ENCODE measurements at places on chromosomes 16 and 17. TPM values are rescaled to one million over a fixed set of nuclear protein-coding genes. Genes with fewer than 3 reads are reported as not detected.

DNA sequence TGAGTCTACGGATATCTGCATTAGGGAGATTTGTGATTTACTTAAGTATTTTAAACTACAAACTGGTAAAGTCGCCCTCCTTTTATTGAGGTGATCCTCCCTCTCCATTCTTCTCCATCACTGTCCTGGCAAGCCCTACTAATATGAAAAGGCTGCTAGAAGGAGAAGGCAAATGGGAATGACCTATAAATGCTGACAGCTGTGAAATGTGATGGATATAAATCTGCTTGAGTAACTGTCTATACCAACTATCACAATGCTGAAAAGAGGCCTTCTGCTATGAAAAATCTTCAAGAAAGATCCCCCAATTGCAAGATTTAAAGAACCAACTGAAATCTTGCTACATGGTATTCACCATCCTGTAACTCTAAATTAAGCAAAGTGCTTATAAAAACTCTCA, 15.5 kb downstream of the DNAJC7 start:
- peaks cover 62% of the 10 kb centered on the region for H3K4me1 ChIP-seq
- H3K36me3 ChIP-seq = peaks cover 27% of the 10 kb centered on the region
- DNase-seq = no peak
- peak overlapping the region; percentile 13 for H3K27ac ChIP-seq

DNA sequence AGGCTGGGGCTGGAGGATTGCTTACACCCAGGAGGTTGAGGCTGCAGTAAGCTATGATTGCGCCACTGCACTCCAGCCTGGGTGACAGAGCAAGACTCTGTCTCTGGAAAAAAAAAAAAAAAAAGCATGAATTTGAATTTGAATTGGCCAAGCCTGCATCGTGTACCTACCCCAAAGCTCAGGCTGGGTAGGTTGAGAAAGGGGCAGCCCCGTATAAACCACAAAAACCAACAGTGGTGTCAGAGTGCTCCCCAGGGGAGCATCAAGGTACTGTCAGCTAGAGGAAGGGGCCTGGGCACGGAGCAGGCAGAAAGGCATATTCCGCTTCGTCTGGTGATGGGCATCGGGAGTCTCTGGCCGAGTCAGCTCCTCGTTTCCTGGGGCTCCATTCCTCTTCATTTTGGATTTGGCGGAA, 40.9 kb downstream of the RAP1GAP2 start:
- no peaks in the 10 kb centered on the region for H3K36me3 ChIP-seq
- H3K4me1 ChIP-seq = peaks cover 8% of the 10 kb centered on the region
- H3K27ac ChIP-seq = no peak overlapping the region
- no peak for DNase-seq
- peaks cover 5% of the 10 kb centered on the region for H3K27me3 ChIP-seq

DNA sequence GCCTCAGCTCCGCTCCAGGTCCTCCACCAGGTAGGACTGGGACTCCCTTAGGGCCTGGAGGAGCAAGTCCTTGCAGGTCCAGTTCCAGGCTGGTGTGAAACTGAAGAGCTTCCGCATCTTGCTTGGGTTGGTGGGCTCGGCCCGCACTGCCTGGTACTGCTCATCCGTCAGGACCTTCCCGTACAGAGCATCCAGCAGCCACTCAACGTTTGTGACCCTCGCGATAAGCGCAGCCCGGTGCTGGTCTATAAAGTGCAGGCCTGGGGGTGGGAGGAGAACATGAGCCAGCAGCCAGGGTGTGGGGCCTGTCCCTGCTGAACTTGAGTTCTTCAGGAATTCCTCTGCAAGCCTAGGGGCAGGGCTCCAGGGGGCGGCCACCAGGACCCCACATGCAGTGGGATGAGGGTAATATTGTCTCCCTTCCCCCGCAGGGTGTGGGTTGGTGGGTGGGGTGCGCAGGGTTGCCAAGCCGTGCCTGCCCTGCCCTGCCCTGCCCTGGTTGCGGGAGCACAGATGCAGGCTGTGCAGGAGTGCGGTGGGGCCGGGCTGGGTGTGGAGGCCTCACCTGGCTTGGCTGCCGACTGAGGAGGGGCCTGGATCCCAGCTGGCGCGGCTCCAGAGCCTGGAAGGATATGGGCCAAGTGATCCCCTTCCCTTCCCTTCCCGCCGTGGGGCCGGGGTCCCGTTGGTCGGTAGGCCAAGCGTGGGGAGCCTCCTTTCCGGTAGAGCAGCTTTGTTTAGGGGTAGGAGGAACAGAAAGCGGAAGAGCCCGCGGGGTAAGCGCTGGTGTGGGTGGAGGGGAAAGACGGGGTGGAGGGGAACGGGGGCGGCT, 762 bp downstream of the PYCARD start:
- peaks cover 46% of the 10 kb centered on the region for H3K4me1 ChIP-seq
- H3K27ac ChIP-seq = peak overlapping the region; percentile 25

GRCh38 chr16:73176577-73177013, 128.7 kb upstream of the ZFHX3 start:
- H3K4me3 ChIP-seq = no peak overlapping the region
- DNase-seq = peak; percentile 92
- H3K4me1 ChIP-seq = peaks cover 48% of the 10 kb centered on the region
- H3K27me3 ChIP-seq = no peaks in the 10 kb centered on the region
- H3K27ac ChIP-seq = peak overlapping the region; percentile 45
- no peaks in the 10 kb centered on the region for H3K36me3 ChIP-seq

GRCh38 chr17:1058423-1059130, 61.6 kb downstream of the TIMM22 start:
- no peaks in the 10 kb centered on the region for H3K27me3 ChIP-seq
- peaks cover 12% of the 10 kb centered on the region for H3K4me1 ChIP-seq
- H3K27ac ChIP-seq = no peak overlapping the region
- H3K4me3 ChIP-seq = no peak overlapping the region

DNA sequence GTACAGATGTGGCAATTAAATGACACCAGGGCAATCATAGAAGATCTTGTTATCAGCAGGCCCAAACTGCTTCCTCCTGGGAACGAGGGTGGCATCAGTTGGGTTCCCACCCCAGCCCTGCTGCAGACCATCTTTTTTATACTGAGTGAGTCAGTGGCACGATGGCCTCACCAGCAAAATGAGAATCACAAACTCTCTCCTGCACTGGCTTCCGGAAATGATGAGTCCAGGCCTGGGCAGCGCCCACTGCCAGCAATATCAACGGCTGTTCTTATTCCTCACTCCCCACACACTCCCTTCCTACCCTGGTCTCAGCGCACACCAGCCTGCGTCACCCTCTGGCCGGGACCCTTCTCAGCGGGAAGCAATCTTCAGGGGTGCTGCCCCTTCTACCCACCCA, 340.3 kb downstream of the FOXL1 start:
- H3K27ac ChIP-seq = peak overlapping the region; percentile 34
- H3K4me1 ChIP-seq = peaks cover 29% of the 10 kb centered on the region
- peaks cover 21% of the 10 kb centered on the region for H3K36me3 ChIP-seq
- H3K4me3 ChIP-seq = no peak overlapping the region

DNA sequence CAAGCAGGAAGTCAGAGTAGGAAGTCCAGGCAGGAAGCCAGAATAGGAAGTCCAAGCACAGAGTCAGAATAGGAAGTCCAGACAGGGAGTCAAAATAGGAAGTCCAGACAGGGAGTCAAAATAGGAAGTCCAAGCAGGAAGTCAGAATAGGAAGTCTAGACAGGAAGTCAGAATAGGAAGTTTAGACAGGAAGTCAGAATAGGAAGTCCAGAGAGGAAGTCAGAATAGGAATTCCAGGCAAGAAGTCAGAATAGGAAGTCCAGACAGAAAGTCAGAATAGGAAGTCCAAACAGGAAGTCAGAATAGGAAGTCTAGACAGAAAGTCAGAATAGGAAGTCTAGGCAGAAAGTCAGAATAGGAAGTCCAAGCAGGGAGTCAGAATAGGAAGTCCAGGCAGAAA, 105.3 kb upstream of the C16orf82 start:
- no peak overlapping the region for H3K27ac ChIP-seq
- H3K4me3 ChIP-seq = no peak overlapping the region
- no peaks in the 10 kb centered on the region for H3K4me1 ChIP-seq
- H3K36me3 ChIP-seq = no peaks in the 10 kb centered on the region

DNA sequence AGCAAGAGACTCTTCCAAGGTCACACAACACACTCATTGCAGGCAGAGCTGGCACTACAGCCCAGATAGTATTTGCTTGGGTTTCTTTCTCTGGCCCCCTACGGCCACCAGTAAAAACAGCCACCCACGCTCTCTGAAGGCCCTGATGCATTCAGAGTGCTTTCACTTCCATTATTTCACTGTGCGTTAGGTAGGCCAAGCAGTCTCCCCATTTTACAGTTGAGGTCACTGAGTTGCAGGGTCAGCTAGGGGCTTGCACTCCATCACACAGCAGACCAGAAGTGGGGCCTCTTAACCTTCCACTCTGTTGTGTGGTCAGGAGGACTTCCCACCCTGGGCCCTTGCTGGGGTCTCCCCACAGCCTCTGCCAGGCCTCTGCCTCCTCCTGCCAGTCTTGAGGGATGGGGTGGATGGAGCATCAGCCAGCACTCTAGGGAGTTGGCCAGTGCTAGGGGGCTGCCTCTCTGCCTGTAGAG, 2.5 kb downstream of the TBX21 start:
- DNase-seq = no peak
- no peaks in the 10 kb centered on the region for H3K4me1 ChIP-seq
- peaks cover 46% of the 10 kb centered on the region for H3K27me3 ChIP-seq
- H3K36me3 ChIP-seq = no peaks in the 10 kb centered on the region
- H3K4me3 ChIP-seq = no peak overlapping the region

- no peak overlapping the region for H3K27ac ChIP-seq
- H3K36me3 ChIP-seq = no peaks in the 10 kb centered on the region
- no peaks in the 10 kb centered on the region for H3K4me1 ChIP-seq
- no peak overlapping the region for H3K4me3 ChIP-seq
These were observed 358.7 kb upstream of the CA10 start for GRCh38 chr17:52517176-52517575.

DNA sequence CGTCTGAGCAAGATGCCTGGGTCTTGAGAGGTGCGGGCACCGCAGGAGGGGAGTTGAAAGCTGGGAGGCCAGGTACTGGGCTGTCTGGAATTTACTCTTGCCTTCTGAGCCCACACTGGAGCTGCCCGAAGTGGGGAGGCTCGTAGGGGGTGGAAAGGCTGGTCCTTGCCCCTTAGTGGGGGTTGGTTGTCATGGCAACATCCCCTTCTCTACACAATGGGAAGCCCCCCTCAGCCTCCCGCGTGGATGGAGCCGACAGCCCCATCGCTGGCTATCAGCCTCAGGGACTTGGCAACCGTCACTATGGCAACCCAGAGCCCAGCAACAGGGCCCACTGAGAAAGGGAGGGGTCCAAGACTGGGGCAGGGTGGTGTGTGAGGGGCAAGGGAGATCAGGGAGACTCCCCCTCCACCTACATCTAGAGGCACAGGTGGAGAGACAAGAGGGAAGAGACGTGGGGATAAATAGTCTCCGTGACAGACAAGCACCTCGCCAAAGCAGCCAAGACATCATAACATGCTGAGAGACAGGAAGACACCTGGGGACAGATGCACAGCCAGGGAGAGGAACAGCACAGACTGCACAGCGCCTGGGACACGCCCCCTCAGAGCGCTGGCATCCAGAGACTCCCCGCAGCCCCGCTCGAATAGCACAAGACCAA, 5.3 kb upstream of the DNAH2 start:
- no peaks in the 10 kb centered on the region for H3K36me3 ChIP-seq
- H3K4me1 ChIP-seq = peaks cover 15% of the 10 kb centered on the region
- H3K4me3 ChIP-seq = no peak overlapping the region
- no peak for DNase-seq

DNA sequence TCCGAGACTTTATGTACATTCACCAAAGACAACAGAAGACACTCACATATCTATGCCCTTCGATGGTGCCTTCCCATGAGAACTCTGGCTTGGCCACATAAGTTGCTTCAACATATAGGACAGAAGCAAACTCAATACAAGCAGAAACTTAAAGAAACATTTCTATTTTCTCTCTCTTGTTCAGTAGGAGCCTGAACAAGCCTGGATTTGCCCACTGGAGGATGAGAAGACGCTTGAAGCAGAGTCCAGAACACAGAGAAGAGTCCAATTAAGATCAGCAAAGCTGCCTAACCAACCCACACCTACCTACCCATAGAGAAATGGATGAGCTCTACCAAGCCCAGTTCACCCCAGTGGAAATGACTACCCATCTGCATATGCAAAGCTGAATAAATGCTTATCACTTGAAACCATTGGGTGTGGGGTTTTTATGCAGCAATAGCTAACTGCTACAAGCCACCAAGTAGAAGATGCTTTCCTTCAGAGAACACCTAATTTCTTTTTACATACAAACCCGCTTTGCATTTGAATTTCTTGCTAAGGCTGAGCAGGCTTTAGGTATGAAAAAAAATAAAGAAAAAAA, 337.9 kb upstream of the DYNLRB2 start:
- no peaks in the 10 kb centered on the region for H3K36me3 ChIP-seq
- no peak overlapping the region for H3K4me3 ChIP-seq
- H3K27me3 ChIP-seq = peaks cover 7% of the 10 kb centered on the region
- no peak for DNase-seq

DNA sequence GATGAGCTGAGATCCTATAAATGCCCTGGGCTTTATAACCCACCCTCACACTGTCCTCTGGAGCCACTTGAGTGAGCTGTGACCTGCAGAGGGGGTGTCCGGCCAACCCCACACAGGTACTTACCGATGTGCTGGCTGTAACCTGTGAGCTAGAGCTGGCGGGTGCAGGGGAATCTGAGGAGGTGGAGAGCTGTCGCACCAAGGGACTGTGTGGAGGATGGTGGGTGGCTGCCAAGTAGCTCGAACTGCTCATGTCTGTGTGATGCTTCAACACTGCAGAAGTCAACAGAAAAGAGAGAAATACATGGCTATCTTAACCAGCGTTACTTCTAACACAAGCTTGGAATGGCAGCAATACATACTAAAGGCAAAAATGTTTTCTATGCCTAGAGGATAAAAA, 39.4 kb downstream of the STH start:
- H3K4me3 ChIP-seq = no peak overlapping the region
- no peak for DNase-seq
- peaks cover 1% of the 10 kb centered on the region for H3K4me1 ChIP-seq
- no peak overlapping the region for H3K27ac ChIP-seq
- H3K36me3 ChIP-seq = peaks cover 31% of the 10 kb centered on the region
- peaks cover 6% of the 10 kb centered on the region for H3K27me3 ChIP-seq

DNA sequence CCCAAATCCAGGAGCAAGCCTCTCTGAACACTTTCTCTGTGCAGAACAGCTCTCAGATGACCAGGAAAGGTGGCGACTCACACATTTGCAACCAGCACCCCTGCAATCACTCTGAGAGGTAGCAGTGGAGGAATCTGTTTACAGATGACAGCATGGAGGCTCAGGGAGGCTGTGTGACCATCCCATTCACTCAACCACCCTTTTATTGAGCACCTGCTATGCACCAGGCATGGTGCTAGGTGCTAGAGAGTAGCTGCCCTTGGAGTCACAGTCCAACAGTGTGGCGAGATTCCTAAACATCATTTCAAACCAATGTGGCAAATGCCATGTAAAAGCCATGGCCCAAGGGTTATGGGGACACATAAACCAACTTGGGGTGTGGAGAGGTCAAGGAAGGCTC, 1.5 kb upstream of the ITGB4 start:
- H3K27ac ChIP-seq = no peak overlapping the region
- no peak overlapping the region for H3K4me3 ChIP-seq
- DNase-seq = no peak
- H3K27me3 ChIP-seq = peaks cover 22% of the 10 kb centered on the region
- H3K36me3 ChIP-seq = no peaks in the 10 kb centered on the region

The ADAT1 gene
- total RNA-seq = 53.6 TPM

The HOXB13 gene
- not detected for total RNA-seq

The PRDM7 gene
- total RNA-seq = not detected

The SULT1A4 gene
- 0.60 TPM for total RNA-seq

The VPS4A gene
- 35.0 TPM for total RNA-seq

The AOC2 gene
- total RNA-seq = 0.78 TPM

The FBXL16 gene
- total RNA-seq = 0.09 TPM

The DOC2B gene
- not detected for total RNA-seq

The KRT16 gene
- not detected for total RNA-seq

The CPNE7 gene
- total RNA-seq = 17.6 TPM

The RAPGEFL1 gene
- total RNA-seq = 2.4 TPM

The COQ9 gene
- 32.5 TPM for total RNA-seq

The CLEC19A gene
- total RNA-seq = not detected
